ENCODE measurements at places on chromosomes 3 and 15.

- DNase-seq, result no peak
These were observed 111.5 kb downstream of the FILIP1L start for GRCh38 chr3:100002599-100003350.

GRCh38 chr3:78621061-78621716 is 1146.6 kb downstream of the ROBO1 start:
- DNase-seq, result no peak

- no peak for DNase-seq
These were observed 20.7 kb downstream of the CHL1 start for GRCh38 chr3:217099-217813.

DNA sequence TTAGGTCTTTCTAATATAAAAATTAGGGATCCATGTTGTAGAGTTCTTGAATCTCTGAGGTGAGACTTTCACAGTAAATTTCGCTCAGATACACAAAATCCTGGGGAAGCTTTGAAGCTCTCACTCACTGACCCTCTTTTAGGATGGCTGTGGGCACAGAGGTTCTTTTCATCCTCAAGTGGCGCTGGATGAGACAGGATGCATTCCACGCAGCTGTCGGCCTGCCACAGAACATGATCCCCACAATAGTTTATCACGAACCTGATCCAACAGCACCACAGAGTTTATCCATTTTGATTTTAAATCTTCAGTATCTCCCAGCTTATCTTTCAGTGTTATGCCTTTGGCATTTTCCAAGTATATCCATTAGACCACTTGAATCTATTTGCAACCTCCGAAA is 91.9 kb downstream of the WDR76 start:
- DNase-seq, result no peak

DNA sequence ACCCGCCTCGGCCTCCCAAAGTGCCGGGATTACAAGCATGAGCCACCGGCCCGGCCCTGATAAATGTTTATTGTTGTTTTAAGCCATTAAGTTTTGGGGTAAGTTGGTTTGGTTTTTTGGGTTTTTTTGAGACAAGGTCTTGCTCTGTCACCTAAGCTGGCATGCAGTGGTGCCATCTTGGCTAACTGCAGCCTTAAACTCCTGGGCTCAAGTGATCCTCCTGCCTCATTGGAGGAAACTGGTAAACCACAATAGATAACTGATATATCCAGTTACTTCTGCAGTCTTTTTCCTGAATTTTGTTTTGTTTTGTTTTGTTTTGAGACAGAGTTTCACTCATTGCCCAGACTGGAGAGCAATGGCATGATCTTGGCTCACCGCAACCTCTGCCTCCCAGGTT is 4.2 kb downstream of the SLC25A20 start:
- no peak for DNase-seq

DNA sequence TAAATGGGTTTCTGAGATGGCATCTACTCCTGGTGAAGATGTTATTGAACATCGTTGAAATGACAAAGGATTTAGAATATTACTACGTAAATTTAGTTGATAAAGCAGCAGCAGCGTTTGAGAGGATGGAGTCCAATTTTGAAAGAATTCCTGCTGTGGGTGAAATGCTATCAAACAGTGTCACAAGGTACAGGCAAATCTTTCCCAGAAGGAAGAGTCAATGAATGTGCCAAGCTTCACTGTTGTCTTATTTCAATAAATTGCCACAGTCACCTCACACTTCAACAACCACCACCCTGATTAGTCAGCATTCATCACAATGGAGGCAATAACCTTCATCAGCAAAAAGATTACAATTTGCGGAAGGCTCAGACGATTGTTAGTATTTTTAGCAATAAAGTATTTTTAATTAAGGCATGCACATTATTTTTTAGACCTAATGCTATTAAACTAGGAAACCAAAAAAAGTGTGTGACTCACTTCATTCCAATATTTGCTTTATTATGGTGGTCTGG is 142.8 kb downstream of the UNC13C start:
- no peak for DNase-seq

DNA sequence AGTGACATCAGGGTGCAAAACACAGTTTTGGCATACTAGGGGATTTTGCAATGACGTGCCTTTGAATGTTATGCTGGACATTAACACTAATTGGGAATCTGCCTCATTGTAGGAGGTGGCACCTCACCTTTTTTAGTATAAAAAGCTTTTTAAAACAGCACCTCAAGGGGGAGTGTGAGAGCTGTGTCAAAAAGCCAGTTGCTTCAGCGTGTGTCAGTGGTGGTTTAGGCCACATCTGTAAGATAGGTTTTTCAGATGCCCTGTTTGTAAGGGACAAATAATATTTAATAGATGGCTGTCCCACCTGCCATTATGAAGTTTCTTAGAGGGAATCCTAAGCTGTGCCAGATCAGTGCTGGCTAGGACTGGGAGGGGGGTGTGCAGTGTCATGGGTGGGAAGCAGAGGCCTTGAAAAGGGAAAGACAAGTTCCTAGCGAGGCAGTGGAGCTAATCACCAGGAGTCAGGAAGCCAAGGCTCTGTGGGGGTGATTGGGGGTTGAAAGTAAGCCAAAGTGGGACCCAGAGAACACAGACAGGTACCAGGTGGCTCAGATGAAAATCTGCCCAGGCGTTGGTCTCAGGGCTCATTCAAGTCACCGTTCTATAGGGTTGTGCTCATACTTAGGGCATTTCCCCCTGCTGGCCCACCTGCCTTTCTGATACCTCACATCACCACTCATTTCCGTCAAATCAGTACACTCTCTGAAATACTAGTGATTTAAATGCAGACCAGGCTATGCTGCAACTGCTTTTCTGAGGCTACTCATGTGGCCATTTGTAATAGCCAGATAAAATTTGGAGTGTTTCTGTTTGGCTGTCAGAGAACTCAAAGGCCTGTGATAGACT is 120.5 kb downstream of the BBX start:
- DNase-seq, result no peak

GRCh38 chr15:78937132-78937739 is 7.6 kb downstream of the CTSH start:
- no peak for DNase-seq

DNA sequence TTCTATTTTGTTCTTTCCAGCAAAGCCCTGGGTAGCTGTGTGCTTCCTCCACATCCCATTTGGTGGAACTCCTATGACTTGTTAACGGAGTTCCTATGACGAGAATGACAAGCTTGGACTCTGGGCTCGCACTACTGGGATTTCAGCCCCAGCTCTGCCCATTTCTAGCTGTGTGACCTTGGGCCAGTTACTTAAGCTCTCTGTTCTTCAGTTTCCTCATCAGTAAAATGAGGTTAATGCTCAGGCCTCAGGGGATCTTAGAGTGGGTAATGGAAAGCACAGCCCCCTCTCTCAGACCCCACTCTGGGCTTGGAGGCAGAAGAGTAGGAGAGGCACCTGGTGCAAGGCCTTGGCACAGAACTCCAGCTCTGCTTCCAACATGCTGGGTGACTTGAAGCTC is 123.1 kb downstream of the SMAD6 start:
- no peak for DNase-seq

DNA sequence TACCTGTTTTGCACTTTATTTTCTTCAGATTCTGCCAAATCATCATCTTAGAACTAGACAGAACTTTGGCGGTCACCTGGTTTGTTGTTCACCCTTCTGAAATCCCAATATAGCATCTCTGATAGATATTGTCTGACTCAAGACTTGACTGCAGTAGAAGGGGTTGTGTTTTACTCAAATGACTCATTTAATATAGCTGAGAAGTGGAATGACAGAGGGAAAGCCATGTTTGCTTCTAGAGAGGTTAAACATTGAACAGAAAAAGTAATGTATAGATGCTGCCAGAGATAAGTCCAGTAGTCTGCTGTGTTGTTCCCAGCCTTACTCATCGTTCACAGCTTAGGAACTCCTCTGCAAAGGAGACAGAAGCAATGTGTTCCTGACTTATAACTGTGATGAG is 402.0 kb downstream of the AGBL1 start:
- no peak for DNase-seq

DNA sequence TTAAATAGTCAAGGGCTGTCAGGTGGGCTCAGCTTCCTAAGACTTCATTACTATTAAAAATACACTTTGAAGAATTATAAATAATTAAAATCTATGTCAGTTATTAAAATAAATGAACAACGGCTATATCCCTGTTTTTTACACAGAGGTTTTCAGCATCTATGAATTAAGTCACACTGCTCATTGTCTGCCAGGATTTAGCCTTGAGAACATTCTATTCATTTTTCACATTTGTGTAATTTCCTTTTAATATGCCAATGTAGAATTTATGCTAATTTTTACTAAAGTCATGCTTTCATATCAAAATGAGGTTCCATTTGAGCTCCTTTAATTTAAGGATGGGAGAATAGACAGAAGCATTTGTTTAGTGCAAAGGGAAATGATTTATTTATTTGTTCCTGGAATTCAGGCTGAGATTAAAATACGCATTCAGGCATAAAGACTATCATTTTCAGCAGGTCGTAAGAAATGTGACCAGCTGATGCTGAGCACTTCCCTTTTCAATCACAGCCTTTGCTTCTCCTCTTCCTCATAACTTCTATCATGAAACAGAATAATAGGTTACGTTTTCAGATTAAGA is 345.1 kb downstream of the MFSD1 start:
- no peak for DNase-seq

DNA sequence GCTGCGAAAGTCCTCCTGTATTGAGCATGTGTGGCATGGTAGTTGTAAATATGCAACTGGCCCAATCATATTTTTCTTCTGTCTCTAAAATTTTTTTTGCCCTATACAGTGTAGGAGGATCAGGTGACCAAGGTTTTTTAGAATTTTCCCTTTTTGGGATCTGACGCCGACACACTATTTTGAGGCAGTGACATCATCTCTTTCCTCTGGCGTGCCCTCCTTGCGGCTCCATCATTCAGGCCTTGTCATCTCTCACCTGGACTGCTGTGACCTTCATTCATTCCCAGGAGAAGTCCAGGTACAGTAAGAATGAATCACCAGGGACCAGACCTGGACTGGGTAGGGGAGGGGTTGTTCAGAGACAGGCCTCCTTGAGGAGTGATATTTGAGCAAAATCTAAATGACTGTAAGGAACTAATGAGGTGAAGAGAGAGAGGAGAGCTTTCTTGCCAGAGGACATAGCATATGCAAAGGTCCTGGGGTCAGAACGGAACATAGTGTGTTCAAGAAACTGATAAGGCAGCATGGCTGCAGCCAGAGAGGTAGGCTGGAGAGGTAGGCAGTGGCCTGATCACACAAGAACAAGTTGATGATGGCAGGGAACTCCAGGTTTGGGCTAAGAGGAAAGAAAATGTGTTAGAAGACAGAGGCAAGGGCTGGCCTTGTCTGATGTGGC is 38.7 kb downstream of the ARNT2 start:
- DNase-seq, result no peak

DNA sequence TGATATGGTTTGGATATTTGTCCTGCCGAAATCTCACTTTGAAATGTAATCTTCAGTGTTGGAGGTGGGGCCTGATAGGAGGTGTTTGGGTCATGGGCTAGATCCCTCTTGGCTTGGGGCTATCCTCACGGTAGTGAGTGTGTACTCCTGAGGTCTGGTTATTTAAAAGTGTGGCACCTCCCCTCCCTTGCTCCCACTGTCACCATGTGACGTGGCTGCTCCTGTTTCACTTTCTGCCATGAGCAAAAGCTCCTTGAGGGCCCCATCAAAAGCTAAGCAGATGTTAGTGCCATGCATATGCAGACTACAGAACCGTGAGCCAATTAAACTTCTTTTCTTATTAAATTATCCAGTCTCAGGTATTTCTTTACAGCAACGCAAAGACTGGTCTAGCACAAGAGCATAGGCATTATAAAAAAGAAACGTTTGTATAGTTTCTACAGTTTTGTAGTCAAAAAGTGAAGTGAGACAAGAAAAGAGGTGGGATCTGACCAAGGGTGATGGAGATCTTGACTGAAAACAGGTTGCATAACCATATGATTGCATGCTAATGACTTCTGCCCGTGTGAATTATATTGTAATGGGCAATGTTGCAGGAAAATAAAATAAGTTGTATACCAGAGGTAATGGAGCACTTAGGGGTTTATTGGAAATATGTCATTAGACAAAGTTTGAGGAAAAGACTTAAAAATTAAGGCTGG is 28.5 kb upstream of the CLASP2 start:
- no peak for DNase-seq

Measured in dorsolateral prefrontal cortex (tissue), 122 donors.